ENCODE measurements at places on chromosomes 2 and 18. TPM values are rescaled to one million over a fixed set of nuclear protein-coding genes. Genes with fewer than 3 reads are reported as not detected.

WDR75 gene
- 30.8 TPM for total RNA-seq

NLRC4 gene
- not detected for total RNA-seq

SP140L gene
- 4.9 TPM for total RNA-seq

DAPL1 gene
- not detected for total RNA-seq

TRIM43 gene
- total RNA-seq: not detected

UGT1A5 gene
- not detected for total RNA-seq

KIAA1328 gene
- total RNA-seq: 2.8 TPM

SAG gene
- not detected for total RNA-seq

IL18R1 gene
- 0.82 TPM for total RNA-seq

Measured in bladder microvascular endothelial cell (primary cell).